ENCODE measurements at places on chromosomes 2 and 18.

GRCh38 chr18:65487569-65487968 is 263.2 kb upstream of the CDH7 start:
- no peak for DNase-seq

DNA sequence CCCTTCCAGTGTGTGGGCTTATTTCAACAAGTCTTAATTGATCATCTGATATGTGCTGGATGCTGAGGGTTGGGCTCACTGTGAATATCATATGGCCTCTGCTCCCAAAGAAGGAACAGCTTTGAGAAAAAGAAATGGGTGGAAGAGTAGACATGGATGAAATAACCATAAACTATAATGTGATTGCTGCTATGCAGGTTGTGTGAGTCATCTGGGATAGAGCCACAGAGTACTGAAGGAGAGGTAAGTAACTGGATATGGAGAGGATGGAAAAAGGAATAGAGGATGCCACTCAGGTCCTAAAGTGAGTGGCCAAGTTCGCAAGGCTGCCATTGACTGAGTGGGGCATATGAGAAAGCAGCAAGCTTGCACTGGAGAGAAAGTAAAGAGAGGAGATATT is 8.7 kb upstream of the DSG2 start:
- no peak for DNase-seq

- DNase-seq = no peak
These were observed 385.1 kb downstream of the RAD51AP2 start for GRCh38 chr2:17133052-17133671.

DNA sequence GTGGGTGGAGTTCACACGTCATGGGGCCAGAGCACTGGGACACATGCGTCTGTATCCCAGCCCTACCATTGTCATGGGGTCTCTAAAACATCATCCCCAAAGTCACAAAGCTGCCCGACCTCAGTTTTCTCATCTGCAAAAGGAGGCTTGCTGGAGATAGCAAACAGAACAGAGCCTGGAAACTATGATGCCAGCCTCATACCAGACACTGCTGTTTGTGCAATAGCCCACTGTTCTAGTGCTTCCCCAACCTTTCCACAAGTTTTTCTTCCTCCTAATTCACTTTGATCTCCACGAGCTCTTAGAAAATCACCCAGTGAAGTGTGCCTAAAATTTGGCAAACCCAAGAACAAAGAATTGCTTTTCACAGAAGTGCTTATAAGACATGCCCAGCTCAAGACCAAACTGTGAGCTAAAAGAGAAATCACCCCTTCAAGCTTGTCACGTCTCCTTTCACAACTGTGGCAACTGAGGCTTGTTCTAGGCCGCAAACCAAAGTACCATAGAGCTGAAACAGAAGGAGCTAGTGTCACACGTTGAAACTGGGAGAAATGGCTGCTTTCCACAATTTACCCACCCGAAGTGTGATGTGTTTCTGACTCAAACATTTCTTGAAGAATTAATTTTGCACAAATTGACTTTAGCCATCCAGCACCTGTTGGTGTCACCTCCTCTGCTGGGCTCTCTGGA is 162.7 kb upstream of the ID2 start:
- no peak for DNase-seq

- no peak for DNase-seq
These were observed 46.1 kb downstream of the SIGLEC15 start for GRCh38 chr18:45871431-45872084.

GRCh38 chr2:25265802-25266201 is 75.9 kb downstream of the DNMT3A start:
- no peak for DNase-seq

- no peak for DNase-seq
These were observed 825.9 kb downstream of the TRIB2 start for GRCh38 chr2:13542642-13543041.

- DNase-seq = no peak
These were observed 223.7 kb downstream of the ANKRD30B start for GRCh38 chr18:14971461-14972185.

DNA sequence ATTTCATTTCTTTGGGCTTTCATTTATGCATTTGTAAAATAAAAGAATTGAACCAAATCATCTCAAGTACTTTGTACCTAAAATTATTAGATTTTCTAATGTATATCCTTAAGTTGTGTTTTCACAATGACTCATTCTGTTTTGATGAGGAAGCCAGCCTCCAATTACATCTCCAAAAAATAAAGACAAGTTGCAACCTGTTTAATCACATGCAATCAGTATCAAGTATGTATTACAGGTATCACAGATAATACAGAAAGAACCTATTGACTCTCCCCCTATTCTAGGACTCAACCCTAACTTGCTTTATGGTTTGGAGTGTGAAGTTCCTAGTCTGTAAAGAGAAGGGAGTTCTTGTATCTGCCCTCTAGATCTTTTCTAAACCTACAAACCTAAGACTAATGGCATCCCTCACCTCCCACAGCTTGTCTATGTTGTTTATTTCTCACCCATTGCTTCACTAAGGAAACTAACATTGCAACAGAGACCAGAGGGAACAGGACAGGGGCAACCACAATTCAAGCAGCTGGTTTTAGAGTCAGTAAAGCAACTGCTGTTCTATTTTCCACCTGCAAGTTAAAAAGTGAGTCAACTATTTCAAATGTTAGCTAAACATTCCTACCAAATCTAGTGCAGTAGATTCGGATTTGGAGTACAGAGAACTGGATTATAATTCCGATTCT is 141.1 kb upstream of the ETAA1 start:
- no peak for DNase-seq

GRCh38 chr18:7601936-7602335 is 34.8 kb downstream of the PTPRM start:
- no peak for DNase-seq

DNA sequence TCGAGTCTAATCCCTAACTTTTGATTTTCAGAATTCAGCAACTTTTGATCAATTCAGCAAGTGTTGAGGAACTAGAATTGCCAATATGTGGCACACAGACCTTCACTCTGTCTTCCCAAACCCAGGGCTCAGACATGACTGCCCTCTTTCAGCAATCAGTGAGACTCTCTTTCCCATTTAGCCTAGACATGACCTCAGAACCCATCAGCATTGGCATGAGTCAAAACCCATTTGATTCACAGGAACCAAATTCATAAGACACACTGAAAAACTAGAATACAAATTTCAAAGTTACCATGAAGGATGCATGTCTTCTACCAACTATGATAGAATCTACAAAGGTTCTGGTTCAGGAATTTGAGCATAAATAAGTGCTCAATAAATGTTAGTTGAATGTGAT is 113.6 kb upstream of the MAP3K20 start:
- no peak for DNase-seq

DNA sequence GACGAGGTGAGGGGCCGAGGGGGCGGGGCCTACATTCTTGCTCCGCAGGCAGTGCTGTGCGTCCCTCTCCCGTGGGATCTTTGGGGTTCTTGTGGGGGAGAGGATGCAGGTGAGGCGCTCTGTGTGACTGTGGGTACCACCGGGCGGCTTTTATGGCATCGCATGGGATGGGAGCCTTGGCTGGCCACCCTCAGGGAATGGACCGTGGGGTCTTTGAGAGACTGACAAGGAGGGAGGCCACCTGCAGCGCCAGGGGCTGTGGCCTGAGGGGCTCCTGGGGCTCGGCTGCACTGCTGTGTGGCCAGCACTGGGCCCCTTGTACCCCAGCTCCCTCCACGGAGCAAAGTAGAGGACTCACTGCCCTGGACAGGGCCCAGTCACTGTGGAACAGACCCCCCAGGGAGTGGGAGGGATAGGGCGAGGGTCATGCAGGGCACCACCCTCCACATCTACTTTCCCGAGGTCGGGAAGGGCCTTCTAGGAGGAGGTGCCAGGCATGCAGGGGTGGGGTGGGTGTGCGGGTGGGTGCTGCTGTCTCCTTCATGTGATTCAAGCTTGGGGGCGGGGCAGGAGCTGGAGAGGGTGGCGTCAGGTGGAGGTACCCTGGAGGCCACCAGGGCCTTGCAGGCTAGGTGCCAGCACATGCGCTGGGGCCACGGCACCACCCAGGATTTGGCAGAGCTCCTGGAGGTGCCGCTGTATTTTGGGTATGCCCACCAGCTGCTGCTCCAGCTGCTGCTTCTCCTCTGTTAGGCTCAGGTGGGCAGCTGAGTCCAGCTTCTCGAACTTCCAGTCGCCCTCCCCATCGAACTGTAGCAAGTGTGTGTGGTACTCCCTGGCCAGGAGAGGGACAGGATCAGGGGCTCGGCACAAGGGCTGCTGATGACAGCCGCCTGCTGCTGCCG is 1072.4 kb downstream of the RPIA start:
- DNase-seq = no peak
